Left forelimb (tissue), 1 donor: ENCODE measurements at places on chromosomes 11 and 22.

- DNase-seq, result no peak
These were observed 40.9 kb upstream of the AMPD3 start for GRCh38 chr11:10414181-10414580.

GRCh38 chr11:100404907-100405306 is 282.2 kb upstream of the ARHGAP42 start:
- DNase-seq, result no peak

- no peak for DNase-seq
These were observed 45.0 kb upstream of the ANO1 start for GRCh38 chr11:70032943-70033710.

DNA sequence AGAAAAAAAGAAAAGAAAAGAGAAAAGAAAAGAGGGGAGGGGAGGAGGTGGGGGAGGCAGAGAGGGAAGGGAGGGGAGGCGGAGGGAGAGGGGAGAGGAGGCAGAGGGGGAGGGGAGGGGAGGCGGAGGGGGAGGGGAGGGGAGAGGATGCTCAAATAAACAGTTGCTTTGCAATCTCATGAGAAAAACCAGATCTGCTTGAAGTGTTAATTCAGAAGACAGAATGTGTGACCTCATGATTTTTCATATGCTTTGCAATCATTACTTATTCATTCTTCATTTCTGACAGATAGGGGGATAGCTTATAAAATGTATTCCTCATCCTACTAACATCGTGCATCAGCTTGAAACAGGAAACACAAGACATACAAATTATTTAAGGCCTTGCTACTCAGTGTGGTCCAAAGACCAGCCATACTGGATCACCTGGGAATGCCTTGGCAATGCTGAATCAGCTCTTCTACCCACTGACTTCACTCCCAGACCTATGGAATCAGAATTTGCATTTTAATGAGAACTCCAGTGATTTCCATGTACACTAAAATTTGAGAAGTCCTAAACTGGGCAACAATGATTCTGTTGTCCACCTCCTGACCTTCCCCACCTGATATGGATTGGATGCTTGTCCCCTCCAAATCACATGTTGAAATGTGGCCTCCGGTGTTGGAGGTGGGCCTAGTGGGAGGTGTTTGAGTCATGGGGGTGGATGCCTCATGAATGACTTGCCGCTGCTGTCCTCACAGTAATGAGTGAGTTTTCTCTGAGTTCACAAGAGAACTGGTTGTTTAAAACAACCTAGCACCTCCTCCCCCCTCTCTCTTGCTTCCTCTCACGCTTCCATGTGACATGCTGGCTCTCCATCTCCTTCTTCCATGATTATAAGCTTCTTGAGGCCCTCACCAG is 69.2 kb downstream of the CCDC34 start:
- DNase-seq, result no peak

GRCh38 chr11:105229257-105229656 is 89.7 kb upstream of the CARD18 start:
- DNase-seq, result no peak

- no peak for DNase-seq
These were observed 18.9 kb downstream of the TRIOBP start for GRCh38 chr22:37715760-37716159.
